ENCODE measurements at places on chromosomes 11 and 22.

DNA sequence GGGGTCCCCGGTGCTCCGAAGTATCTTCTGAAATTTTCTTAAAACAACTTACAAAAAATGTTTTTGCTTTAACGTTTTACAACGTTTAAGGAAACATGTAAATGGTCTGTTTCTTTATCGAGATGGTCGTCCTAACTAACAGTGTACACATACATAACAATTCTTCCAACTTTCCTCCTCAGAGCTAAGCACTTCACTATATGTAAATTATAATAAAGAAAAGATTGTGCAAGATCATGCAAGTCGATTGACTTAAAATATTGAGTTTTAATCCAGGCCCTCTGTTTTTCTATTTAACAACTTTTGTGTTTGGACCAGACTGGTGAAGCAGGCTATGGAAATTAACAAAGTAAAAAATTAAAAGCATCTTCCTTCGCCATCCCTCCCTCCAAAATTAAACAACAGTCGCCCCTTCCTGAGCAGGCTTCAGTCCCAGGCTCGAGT lies 4.9 kb downstream of the ALX4 start:
- no peak for DNase-seq

GRCh38 chr11:103433386-103434072 lies 324.3 kb downstream of the DYNC2H1 start:
- DNase-seq: no peak

GRCh38 chr22:30955153-30955552 lies 13.4 kb downstream of the MORC2 start:
- no peak for DNase-seq

- DNase-seq: no peak
Measured at GRCh38 chr11:67584881-67585873, 1.6 kb downstream of the GSTP1 start.

GRCh38 chr22:29117799-29118477 lies 45.1 kb downstream of the KREMEN1 start:
- DNase-seq: no peak

DNA sequence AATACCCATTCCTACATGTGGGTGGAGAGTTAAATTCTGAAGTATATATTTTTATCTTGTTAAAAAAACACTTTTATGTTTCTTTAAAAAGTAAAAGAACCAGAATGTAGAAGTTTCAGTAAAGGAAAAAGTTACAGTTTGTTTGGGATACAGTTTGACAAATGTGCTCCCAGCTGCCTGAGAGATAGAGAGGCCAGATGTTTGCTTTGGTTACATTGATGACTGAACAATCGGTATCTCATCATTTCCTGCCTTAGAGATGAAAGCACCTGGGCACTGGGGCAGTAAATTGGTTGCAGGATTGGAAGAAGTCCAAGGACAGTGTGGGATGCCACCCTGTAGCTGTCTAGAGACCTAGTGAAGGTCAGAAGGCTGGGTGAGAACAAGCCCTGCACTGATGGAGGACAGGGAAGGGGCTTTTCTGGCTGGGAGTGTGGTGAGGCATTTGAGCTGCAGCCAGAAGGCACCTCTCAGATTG lies 16.6 kb downstream of the MED15 start:
- DNase-seq: no peak

DNA sequence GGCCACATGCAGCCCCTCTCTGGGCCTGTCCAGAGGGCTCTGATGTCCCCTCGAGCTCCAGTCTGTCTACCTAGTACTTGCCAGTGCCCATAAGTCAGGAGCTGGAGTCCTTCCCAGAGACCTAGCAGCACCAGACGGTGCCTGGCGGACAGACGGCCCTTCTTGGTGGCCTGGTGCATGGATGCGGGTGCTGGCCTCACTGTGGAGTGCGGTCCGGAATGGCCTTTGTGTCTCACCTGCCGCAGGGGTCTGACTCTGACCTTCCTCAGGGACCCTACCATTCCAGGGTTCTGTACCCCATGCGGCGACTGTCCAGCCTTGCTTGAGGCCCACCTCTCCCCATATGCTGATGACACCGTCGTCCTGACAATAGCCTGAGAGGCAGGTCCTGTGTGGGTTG lies 29.4 kb upstream of the SMIM38 start:
- no peak for DNase-seq

DNA sequence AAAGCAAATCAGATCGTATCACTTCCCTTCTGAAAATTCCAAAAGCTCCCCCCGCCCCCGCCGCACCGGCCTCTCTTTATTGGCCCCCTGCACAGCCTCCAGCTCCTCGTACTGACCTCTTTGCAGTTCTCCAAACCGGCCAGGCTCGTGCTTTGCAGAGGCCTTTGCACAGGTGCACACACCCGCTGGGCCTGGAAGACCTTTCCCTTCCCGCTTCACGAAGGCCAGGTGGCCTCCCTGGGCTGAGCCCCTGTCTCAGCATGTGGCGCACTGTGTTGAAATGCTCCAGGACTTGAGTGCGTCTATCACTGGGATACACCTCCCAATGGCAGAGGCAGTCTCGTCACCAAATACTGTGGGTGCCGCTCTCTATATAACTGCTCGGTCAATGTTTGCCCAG lies 13.2 kb upstream of the ADA2 start:
- no peak for DNase-seq

GRCh38 chr11:47946682-47947559 lies 33.4 kb upstream of the PTPRJ start:
- DNase-seq: peak; percentile 5

GRCh38 chr11:60785806-60786361 lies 751 bp downstream of the MS4A10 start:
- DNase-seq: no peak

DNA sequence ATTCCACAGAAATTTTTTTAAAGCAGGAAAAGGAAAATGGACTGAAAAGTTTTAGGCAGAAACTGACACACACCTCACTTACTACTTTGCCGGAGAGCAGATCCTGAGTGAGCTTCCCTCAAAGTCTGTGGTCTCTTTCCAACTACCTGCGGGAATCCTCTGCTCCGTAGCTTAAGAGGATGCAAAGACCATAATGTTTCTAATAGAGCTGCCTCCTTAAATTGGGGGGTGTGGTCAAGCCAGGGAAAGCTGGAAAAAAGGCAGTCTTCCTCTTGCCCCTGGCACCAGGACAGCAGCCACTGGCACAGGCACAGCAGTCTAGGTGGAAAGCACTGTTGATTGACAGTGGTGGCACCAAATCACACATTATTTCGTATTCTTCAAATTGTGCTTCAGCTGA lies at the start of gene ETS1:
Gene ETS1 (minus strand): TSS at position 144 of the 400 bp plus-strand sequence. CDS start 14,428 bp downstream, outside the sequence.
- DNase-seq: no peak

DNA sequence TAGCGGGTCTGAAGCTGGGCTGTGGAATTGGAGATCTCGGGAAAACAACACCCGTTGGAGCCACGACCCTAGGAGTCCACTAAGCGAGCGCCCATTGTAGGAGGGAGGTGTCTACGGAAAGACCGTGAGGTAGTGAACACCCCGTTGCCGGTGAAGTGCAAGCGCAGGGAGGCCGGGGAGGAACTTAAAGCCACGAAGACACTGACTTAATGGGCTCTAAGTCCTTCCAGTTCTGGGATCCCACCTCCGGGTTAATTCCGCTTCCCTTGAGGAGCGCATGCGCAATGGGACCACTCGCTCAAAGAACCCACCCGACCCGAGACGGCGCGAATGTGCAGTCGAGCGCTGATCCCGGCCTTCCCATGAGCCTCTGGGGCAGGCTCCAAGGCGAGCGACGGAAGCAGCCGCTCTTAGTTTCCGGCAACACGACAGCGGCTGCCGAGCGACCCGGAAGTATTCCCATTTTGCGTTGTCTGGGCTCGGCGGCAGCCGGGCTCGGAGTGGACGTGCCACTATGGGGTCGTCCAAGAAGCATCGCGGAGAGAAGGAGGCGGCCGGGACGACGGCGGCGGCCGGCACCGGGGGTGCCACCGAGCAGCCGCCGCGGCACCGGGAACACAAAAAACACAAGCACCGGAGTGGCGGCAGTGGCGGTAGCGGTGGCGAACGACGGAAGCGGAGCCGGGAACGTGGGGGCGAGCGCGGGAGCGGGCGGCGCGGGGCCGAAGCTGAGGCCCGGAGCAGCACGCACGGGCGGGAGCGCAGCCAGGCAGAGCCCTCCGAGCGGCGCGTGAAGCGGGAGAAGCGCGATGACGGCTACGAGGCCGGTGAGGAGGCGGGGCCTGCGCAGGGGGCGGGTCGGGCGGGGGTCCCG lies at the start of gene SART1:
Gene SART1 (plus strand): TSS at position 468 of the 874 bp plus-strand sequence. CDS start 47 bp downstream, at position 515.
- DNase-seq: peak; percentile 93
